ENCODE measurements at places on chromosomes 6 and 20.

DNA sequence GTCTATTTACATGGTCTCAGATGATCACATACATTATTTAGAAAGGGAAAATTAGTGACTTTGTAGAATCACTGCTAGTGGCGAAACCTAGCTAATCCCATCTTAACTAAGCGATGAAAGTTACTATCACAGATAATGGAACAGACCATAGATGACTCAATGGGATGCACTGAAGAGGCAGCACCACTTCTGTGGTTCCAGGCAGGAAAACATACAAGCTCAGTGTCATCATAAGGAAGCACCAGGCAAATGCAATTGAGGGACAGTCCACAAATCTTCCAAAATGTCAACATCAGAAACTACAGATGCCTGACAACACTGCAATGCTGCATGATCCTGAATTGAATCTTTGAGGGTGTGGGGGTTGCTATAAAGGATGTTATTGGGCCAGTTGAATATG, 15.9 kb upstream of the SNAI1 start:
- no peak for DNase-seq

DNA sequence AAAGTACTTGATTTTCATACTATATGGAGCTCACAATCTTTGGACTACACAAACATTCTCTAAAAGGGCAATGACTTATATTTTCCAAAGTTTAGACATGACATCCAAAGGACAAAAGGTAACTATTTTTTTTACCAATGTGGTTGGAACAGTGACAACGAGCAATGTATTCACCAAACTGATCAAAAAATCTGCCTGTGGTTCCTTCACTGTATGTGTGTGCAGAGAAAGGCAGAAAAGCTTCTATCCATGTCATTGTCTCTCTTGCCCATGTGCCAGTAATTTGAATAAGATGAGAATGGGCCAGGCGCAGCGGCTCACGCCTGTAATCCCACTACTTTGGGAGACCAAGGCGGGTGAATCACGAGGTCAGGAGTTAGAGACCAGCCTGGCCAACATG, 25.5 kb downstream of the MCUR1 start:
- no peak for DNase-seq

DNA sequence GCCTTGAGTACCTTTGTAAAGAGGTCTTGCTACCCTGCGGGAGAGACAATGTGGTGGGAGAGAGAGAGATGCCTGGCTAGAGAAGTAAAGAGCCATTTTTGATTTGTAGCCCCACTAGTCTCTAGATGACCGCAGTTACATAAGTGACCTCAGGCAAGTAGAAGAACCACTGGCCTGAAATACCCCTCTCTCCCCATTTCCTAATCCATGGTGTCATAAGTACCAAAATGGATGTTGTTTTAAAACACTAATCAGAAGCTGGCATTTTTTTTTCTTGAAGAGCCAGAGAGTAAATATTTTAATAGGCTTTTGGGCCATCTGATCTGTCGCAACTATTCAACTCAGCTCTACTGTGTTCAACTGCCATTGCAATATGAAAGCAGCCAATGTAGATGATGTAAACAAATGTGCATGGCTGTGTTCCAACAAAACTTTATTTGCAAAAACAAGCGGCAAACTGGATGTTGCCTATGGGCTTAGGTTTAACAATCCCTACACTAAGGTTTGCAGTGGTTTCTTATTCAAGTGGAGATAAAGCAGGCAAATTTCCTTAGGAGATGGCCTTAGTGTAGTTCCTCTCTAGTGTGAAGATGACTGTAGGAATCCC, 36.5 kb downstream of the RARS2 start:
- DNase-seq, result no peak

DNA sequence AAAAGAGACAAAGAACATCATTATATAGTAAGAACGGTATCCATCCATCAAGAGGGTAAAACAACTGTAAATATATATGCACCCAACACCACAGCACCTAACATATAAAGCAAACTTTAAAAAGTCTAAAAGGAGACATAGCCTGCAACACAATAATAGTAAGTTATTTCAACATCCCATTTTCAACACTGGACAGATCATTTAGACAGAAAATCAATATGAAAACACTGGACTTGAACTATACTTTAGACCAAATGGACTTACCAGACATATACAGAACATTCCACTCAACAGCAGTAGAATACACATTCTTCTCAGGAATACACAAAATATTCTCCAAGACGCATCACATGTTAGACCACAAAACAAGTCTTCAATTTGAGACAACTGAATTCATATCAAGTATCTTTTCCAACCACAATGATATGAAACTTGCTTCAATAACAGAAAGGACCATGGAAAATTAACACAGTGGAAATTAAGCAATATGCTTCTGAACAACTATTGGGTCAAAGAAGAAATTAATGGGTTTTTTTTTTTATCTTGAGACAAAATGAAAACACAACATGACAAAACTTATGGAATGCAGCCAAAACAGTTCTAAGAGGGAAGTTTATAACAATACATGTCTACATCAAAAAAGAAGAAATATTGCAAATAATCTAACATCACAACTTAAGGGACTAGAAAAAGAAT, 23.9 kb upstream of the ASF1A start:
- DNase-seq, result no peak

DNA sequence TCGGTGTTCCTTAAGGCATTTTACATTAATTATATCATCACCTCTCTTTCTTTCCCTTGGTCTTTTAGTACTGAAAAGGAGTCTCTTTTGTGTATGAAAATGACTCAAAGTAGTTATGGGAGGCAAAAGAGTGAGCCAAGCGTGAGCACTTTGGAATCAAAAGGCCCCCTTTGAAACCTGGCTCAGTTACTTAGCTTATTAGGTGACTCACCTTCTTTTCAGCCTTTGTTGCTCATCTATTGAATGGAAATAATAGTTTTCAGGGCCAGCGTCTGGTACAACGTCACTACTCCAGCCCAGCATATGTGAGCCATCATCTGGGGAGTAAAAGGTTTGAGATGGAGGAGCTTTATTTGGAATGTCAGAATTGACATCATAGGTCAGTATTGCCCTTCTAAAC, 147.4 kb upstream of the SCGN start:
- DNase-seq, result no peak

DNA sequence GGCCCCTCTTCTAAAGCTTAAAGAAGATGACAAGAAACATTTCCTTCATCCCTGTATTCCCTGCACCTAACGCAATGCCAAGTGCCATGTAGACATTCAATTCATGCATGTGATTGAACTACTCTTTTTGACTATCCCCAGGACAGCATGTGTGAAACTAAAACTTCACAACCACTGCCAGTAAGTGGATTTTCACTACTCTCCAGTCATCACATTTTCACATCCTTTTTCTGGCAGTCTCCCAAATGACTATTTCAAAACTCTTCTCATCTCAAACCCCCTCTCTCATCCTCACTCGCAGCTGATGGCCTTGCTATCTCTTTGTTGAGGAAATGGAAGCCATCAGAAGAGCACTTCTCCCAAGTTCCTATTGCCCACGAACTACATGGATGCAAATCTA, 122.6 kb downstream of the OPRM1 start:
- no peak for DNase-seq

GRCh38 chr6:101853231-101854085, 459.9 kb downstream of the GRIK2 start:
- no peak for DNase-seq

GRCh38 chr6:157478926-157479325, 97.9 kb downstream of the ZDHHC14 start:
- no peak for DNase-seq

GRCh38 chr20:46111028-46111835, 6.9 kb upstream of the CD40 start:
- DNase-seq, result no peak

DNA sequence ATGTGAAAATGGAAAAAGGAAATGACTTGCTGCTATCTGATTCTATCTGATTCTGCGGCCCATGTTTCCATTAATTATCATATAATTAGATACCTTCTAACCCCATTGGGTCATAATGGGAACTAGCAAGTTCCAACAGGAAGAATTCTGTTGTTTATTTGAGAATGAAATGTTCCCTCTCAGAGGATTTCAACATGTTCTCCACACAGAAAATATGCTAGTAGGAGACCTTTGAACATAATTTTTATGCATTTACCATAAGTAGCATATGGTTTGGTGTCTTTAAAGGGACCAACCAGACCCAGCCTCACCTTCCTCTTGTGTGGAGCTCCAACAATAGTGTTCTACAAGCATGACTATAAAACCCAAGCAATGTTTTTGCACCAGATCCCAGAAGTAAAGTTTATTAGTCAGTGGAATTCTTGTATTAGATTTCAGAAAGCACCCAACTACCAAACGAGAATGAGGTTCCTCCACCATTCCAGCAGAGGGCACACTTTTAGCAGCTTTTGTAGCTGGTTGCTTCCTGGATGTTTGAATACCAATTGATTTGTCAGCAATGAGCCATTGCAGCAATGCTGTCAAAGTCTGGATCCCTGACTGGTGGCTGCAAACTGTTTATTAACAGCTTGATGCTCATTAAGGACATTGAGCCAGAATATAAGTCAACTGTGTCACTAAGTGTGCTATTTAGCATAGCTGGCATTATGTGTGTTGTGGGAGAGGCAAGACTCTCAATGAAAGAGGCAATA, 143.6 kb upstream of the GJE1 start:
- peak; percentile 4 for DNase-seq

GRCh38 chr6:132344811-132345210, 56.5 kb downstream of the MOXD1 start:
- DNase-seq, result no peak

DNA sequence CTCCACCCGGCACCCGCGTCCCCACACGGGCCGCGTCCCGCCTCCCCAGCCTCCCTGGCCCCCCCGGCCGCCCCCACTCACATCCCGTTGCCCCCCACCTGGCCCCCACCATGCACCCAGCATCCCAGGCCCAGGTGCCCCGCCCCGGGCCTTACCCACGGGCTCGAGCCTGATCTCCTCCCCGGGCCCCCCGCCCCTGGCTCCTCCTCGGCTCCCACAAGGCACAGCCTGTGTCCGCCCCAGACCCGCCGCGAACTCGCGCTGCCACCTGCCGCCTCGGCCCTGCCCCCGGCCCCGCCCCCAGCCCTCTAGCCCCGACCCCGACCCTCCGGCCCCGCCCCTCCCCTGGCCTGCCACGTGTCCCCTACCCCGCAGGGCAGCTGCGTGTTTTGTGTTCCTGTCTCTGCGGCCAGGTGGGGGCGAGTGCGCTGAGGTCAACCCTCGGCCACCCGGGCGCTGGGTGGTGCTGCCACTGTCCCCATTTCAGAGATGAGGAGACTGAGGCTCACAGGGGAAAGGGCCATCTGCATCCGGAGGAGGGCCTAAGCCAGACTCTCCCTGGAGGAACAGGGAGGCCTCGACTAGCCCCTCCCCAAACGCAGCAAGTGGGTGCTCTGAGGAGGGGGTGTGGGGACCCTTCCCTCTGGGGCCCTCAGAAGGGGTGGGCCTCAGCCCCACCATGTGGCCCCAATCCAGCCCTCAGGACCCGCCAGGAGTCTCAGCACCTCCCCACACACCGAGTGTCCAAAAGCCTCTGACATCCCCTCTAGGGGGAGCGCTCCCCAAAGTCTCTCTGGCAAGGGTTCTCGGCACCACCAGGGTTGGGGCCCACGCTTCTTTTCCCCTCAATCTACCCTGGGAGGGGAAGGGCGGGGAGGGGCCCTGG, 99.8 kb downstream of the TAF4 start:
- no peak for DNase-seq

DNA sequence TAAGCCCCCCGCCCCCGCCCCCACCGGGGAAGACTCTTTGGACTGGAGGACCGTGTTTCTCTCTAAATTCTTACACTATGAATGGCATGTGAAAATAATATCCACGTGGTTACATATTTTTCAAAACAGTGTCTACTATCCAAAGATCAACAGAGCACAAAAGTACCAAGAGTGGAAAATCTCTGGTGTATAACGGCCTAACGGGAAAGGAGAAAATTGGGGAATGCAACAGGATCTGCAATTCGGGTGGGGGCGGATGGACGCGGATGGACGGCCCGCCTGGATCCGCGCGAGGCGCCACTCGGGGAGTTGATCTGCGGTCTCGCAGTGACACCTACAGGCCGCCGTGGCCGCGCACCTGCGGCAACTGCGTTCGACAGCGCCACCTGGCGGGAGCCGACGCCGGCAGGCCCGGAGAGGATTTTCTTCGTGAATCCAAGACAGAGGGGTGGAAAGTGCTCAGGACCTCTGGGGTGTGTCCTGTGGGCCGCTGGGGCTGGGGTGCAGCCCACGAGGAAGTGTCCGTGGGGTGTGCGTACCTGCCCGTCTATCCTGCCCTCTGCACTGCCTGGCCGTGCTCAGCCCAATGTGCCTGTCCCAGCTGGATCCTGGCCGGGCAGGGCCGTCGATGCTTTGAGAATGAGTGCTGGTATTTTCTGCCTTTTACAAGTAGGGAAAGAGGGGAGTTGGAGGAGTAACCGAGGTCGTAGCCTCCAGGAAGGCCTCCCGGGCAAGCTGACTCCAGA, 18.6 kb downstream of the ANKRD60 start:
- DNase-seq, result peak; percentile 14

DNA sequence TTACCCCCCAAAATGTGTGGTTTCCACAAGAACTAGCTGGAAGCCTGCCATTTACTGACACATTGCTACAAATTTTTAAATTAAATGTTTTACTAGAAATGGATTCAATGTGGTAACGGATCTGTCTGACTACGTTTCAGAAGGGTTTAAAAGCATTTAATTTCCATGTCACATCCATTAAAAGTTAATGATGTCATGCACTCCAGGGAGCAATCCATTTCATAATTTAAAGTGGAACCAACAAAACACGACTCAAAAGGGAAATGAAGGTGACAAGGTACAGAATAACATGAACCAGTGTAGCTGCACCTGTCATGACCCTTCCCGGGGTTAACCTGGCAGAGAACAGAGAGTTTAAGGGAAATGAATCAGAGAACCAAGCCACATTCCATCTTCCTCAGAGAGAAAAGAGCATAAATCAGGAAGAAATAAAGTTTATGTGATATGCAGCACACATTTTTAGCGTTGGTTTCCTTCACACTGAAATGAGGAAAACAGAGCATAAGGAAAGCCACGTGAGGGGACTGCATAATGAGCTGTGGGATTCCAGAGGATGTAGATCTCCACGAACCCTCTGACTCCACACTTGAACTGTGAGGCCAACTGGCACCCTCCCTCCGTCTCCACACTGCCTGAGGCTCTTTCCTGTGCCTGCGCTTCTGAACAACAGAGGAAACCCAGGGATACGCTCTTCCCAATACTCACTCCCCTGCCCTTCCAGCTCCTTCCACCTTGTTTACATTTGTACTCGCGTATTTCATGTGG, 170.3 kb upstream of the AHI1 start:
- peak; percentile 1 for DNase-seq

GRCh38 chr6:76771059-76771634, 692.1 kb downstream of the HTR1B start:
- DNase-seq, result no peak

- no peak for DNase-seq
These were observed 758 bp downstream of the SMIM28 start for GRCh38 chr6:138378463-138378862.

GRCh38 chr6:168179702-168180382, 100.8 kb upstream of the FRMD1 start:
- no peak for DNase-seq
